ENCODE measurements at places on chromosomes 2 and 18. TPM values are rescaled to one million over a fixed set of nuclear protein-coding genes. Genes with fewer than 3 reads are reported as not detected.

Gene EVA1A
- 4.9 TPM for polyA plus RNA-seq

- no peak for DNase-seq
Observed at GRCh38 chr2:240419723-240420122, 15.7 kb upstream of the GPC1 start.

Gene LONRF2
- polyA plus RNA-seq: 5.4 TPM

Gene DLGAP1
- polyA plus RNA-seq: 8.0 TPM

Gene TUBB8B
- 0.80 TPM for polyA plus RNA-seq

DNA sequence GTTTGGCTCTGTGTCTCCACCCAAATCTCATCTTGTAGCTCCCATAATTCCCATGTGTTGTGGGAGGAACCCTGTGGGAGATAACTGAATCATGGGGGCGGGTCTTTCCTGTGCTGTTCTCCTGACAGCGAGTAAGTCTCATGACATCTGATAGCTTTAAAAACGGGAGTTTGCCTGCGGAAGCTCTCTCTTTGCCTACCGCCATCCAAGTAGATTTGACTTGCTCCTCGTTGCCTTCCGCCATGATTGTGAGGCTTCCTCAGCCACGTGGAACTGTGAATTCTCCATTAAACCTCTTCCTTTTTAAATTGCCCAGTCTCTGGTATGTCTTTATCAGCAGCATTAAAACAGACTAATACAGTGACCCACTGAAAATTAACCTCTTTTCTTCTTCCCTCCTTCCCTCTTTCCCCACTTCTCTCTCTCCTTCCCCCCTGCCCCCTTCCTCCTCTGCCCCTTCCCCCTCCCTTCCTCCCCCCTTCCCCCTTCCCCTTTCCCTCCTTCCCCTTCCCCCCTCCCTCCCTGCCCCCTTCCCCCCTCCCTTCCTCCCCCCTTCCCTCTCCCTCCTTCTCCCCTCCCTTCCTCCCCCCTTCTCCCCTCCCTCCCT is 818.8 kb downstream of the SLC4A3 start:
- no peak for DNase-seq

DNA sequence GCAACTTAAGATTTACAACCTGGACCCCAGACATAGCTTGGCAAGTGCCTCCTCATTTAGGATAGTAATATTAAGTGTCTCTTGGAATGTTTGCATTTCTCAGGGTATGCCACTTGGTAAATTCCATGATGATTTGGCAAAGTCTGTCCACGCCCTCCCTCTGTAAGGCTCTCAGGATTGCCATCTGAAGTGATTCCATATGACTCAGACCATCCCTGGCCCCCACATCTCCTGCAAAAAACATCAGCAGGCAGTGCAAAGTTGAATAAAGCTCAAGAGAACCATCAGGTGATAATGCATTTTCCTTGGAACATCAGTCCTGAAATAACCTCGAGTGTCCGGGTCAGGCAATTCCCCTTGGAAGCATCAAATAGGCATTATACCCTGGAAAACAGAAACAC is 27.1 kb upstream of the PIEZO2 start:
- no peak for DNase-seq

GRCh38 chr18:79687806-79688205 is 8.2 kb downstream of the CTDP1 start:
- no peak for DNase-seq

Gene SETBP1
- polyA plus RNA-seq: 25.7 TPM

DNA sequence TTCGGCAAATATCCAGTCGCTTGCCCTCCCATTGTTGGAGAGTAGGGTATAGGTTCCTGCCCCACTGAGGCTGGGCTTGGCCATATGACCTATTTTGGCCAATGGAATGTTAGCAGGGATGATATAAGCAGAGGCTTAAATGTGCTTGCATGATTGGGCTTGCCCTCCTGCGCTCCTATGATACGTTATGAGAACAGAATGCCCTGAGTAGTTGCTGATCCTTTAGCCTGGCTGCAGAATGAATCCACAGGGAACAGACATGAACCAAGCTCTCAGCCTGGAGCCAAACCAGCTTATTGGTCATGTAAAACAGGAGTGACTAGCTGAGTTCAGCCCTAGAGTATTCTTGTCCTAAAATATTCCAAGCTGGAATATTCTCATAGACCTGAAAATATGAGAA is 34.8 kb upstream of the IMP4 start:
- DNase-seq: no peak

DNA sequence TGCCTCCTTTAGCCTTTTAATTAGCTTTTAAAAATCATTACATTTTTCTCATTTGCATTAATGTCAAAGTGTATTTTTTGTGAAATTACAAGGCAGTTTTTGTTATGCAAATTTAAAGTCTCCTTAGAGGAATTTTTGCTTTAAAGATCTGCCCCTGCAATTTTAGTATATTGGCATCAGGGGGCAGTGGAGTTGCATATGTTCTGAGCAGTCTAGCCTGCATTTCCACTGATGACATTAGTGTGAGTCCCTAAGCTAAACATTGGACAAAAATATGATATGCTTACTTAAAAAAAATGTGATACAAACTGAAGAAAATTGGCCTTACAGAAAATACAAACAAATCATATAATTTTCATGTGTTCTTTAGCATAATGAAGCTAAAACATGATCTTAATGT is 426.5 kb downstream of the SLC4A3 start:
- no peak for DNase-seq

DNA sequence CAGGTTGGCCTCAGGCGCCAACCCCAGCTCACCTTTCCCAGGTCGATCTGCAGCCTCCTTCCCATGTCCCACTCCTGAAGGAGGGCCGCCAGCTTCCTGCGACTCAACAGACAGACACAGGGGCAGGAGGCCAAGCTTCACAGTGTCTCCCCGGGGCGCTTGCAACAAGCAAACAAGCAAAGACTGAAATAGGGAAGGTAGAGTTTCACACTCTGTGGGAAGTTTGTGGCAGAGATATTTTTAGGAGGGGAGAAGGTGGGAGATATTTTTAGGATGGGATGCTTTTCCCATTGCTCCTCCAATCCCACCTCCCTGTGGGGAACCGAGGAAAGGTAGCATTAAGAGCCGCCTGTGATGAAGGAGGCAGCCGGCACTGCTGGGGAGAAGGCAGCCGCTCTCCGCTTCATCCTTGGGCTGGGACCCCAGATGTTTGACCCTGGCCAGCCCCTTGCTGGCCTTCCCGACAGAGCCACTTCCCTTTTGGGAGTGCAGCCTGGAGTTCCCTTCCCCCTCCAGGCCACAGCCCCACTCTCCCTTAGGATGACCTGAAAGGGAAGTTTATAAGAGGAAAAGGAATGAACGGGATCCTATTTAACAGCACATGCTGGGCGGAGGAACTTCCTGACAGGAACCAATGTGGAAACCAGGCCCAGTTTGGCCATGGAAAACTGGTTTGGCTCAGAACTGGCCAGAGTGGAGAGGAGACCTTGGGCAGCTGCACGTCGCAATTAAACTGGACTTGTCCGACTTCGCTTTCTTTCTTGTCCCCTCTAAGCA is 142.2 kb upstream of the SMAD2 start:
- DNase-seq: no peak

All from brain (organoid and tissue), 16 donors.